ENCODE measurements at places on chromosomes 7 and 10.

GRCh38 chr10:34195364-34196057, 619.6 kb downstream of the PARD3 start:
- DNase-seq = no peak

DNA sequence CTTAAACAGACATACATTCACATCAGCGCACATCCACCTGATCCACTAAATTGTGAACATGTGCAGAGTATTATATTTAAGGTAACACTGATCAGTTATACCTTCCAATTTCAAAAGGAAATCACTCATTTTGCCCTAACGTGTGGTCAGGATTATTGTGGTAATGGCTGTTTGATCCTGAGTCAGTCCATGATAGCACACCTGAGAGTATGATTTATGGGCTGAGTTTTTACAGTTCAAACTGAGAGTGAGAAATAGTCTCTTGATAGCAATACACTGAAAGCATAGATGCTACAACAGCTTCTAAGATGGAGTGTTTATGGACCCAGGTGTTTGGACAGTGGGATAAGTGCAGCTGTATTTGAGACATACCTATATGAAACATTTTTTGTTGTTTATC, 96.7 kb downstream of the KIF20B start:
- no peak for DNase-seq

GRCh38 chr10:50501478-50501877, 122.3 kb downstream of the SGMS1 start:
- DNase-seq = no peak

DNA sequence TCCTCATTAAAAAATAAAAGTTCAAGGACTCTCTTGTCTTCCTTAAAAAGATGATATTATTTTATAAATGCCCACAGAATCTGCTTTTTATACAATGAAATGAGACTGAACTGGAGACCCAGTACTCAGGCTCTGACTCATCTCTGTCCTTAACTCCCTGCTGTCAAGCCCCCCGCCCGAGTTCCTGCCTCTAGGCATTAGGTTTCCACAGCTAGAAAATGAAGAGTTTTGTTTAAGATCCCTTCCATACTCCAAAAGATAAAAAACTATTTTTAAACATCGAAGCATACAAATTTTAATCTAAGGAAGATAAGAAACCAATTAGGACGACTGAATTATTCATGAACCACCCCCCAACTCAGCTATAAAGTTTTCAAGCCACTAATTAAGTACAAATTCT, 97.7 kb upstream of the FEZF1 start:
- no peak for DNase-seq

GRCh38 chr10:117427356-117427755, 52.1 kb upstream of the PDZD8 start:
- no peak for DNase-seq

GRCh38 chr7:132318352-132319318, 257.6 kb downstream of the PLXNA4 start:
- DNase-seq = peak; percentile 77

DNA sequence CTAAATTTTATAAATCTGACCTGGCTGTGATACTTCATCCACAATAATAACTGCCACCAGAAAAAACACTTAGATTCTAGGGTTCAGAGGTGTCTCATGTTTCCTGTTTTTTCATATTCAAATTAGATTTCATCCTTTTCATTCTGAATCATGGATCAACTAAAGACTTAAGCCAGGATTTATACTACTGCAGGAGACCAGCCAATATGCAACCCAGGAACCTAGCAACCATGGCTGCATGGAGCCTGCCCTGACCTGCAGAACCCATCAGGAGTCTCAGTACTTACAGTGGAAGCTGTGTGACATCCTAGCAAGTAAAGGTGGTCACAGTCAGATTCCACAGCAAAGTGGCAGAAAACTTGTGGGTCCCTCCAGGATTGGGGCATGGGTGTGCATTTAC, 40.5 kb upstream of the RNF148 start:
- no peak for DNase-seq

DNA sequence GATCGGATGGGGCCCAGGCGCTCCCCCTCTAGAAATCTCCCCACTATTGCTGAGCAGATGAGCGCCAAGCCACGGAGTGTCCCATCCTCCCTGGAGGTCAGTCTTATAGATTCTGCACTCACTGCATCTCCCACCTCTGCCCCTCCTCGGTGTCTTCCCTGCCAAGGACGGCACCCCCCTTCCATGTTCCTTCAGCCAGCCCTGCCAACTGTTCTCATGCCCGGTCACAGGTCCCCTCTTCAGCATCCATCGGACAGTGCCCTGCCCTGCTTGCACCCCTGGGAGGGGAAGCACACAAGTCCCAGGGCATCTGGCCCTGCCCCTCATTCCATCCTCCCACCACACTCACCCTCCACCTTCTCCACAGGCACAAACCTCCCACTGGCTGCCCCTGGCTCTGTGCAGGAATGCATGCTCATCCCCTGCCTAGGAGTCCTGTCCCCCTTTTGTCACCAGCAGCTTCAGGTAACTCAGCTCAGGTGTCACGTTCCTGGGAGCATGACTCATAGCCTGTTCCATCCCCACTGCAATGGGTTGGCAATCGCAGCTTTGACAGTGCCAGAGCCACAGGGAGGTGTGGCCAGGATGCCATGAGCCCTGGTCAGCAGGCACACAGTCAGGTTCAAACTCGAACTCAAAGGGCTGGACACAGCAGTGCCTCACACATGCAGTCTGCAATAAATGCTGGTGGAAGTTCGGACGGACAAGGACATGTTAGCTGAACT, 234.7 kb upstream of the TCERG1L start:
- no peak for DNase-seq

- DNase-seq = no peak
Measured at GRCh38 chr7:21281193-21281592, 146.7 kb upstream of the SP4 start.

DNA sequence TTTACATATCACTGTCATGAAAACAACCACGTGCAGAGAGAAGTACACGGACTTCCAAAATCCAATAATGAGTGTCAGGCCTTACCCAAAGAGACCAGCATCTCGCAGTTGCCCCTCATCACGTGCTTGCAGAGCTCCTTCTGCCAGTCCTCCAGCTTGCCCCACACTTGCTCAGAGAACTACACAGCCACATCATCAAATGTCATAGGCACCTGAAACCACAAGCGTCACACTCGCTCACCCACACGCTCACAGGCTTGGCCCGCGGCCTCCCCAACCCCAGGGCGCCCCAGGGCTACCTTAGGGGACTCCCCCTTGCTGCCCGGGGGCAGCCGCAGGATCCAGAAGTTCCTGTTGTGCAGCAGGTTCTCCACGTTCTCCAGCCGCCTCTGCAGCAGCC, 123.4 kb upstream of the ZNF746 start:
- no peak for DNase-seq

DNA sequence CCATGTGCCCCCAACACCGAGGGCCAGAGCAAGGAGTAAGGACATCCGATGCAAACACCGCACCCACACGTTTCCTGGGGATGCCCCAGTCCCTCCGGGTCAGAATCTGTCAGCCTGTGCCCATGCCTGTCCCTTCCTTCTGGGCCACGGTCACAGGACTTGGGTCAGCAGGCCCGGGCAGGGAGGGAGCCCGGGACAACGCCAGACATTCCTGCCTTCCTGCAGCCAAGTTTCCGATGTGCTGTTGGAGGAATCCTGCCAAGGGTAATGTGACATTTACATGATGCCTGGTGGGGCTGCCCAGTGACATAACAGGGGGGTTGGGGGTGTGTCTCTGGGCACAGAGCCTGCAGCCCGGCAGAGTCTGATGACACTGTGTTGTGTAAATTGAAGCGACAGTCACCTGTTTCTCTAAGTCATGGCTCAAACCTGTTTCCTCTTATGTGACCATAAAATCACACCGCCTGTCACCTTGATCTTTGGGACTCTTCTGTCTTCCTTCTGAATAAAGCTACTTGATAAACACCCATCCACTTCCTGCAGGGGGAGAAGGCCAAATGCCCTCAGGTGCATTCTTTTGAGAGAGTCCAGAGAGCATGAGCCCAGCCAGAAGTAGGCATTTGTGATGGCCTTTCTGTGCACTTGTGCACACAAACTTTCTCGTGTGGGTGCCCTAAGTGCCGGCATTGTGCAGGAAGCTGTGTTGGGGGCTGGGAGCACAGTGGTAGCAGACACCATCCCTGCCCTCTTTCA, 175.3 kb upstream of the RHEB start:
- DNase-seq = no peak

GRCh38 chr10:114810926-114811325, 10.7 kb upstream of the FHIP2A start:
- no peak for DNase-seq

DNA sequence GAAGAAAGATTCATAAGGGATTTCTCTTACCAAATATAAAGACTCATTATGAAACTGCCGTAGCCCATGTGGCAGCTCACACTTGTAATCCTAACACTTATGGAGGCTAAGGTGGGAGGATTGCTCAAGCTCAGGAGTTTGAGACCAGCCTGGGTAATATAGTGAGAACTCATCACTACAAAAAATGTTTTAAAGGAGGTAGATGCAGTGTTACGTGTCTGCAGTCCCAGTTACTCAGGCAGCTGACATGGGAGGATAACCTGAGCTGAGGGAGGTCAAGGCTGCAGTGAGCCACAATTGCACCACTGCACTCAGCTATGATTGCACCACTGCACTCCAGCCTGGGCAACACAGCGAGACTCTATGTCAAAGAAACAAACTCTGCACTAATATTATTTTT, 18.1 kb upstream of the DNA2 start:
- DNase-seq = no peak

DNA sequence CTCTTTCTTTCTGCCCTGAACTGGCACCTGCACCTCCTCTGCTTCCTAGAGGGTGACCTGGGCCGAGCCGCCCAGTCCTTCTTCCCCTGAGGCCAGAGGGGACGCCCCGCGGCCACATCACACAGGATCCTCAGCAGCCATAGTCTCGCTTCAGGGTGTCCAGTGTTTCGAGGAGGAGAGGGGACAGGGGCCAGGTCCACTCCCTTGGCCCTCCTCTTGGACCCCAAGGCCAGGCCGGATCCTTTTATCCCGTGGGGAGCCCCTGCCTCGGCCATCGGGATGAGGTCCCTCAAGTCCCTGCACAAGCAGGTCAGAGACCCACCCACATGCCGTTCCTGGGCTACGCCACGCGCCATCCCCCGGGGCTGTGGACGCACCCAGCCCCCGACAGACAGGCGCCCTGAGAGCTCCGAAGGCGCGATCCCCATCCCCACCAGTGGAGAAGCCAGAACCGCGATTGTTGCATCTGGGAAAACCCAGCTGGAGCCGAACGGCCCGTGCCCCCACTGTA, 3.6 kb downstream of the BHLHA15 start:
- no peak for DNase-seq

DNA sequence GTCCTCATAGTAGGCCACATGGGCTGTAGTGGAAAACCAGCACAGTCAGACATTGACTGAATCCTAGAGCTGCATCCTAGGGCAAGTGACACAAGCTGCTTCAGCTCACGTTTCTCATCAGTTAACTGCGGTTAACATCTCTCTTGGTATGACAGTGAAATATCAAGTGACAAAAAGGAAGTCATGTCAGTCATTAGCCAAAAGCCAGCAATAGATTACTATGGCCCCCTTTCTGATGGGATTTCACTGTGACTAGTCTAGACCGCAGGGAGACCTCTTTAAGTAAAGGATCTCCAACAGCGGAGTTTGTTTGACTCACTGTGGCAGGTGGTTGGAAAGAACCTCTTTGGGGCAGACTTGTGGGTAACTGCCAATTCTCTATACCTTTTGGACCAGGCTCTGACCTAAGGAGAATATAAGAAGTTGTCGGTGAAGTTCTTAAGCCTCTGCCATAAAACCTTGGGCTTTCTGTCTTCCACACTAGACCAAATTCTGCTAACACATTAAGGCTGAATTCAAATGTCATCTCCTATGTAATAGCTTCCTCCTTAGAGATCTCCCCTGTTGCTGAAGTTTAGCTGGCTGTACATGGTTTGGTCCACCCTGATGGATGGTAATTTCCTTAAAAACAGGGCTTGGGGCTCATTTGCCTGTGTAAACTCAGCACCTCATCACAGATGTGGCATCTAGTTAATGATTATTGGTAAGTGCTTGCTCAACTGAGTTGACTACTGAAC, 115.3 kb downstream of the SGMS1 start:
- no peak for DNase-seq

DNA sequence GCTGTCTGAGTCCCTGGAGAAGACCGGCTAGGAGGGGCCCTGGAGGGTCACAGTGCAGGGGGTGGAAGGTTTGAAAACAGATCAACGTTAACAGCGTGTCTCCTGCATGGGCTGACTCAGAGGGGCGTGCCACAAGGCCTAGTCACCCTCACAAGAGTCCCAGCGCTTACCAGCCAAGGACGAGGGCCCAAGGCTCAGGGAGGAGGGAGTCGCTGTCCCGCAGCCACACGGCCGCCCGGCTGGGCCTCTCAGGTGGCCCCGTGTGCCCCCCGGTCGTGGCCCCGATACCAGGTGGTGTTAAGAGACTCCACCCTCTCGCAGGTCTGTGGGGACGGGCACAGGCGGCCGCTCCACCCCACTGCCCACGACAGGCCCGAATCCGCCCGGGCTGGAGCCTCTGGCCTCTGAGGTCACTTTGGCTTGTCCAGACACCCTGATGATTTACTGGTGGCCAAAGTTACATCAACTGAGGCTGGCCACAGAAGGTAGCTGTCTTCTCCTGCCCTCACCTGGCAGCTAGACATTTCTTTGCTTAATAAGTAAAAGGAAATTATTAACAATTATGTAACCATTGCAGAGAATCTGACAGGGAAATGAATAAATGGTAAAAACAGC, 34.0 kb downstream of the FAM20C start:
- DNase-seq = no peak

- no peak for DNase-seq
Measured at GRCh38 chr7:121493553-121493952, 97.4 kb upstream of the FAM3C start.

GRCh38 chr7:36396150-36396549, 6.5 kb downstream of the ANLN start:
- DNase-seq = no peak

DNA sequence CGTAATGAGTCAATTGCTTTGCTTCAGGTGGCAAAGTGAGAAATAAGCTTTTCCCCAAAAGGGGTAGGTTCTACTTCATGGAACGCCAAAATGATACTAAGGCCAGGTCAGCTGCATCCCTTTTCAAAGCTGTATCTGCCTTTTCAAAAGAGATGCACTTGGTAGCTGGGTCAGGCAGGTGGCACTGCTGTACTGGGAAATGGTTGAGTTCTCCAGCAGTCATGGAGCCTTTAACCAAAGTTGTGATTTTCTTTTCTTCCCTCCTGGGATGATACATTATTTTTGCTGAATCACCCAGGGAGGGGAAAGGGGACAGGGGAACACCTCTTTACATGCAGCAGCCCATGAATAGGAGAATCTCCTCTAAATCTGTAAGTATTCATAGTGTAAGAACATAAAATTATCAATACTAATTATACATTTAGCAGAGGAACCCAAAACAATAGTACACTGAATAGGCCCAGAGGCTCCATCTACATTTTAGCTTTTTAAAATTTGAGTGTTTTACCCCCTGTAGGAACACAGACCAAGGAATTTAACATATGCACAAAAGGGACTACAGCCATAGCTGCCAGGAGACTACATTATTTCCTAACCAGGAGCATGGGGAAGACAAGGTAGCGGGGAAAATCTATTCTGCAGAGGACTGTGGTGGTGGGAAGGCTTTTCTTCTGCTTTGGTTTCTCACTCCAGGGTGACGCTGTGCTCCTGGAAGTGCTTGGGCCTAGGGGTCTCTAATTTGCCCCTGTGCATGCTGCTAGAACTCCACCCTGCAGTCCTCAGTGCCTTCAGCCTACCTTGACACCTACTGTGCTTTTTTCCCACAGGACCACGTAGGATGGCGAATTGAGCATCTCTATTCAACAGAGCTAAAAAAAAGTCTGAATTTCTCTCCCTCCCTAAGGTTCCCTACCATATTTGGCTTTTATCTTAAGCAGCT, 6.4 kb upstream of the GPR22 start:
- DNase-seq = peak; percentile 38

Data from activated CD4-positive, alpha-beta T cell treated with anti-CD3 and anti-CD28 coated beads, Interleukin-2, amount 50 U/mL, for 1 hour (primary cell).